Stimulated activated CD4-positive, alpha-beta T cell treated with anti-CD3 and anti-CD28 coated beads, Interleukin-1b, Interleukin-23, amount 100 ng/mL, for 48 hours (primary cell): ENCODE measurements at places on chromosomes 3 and 15.

DNA sequence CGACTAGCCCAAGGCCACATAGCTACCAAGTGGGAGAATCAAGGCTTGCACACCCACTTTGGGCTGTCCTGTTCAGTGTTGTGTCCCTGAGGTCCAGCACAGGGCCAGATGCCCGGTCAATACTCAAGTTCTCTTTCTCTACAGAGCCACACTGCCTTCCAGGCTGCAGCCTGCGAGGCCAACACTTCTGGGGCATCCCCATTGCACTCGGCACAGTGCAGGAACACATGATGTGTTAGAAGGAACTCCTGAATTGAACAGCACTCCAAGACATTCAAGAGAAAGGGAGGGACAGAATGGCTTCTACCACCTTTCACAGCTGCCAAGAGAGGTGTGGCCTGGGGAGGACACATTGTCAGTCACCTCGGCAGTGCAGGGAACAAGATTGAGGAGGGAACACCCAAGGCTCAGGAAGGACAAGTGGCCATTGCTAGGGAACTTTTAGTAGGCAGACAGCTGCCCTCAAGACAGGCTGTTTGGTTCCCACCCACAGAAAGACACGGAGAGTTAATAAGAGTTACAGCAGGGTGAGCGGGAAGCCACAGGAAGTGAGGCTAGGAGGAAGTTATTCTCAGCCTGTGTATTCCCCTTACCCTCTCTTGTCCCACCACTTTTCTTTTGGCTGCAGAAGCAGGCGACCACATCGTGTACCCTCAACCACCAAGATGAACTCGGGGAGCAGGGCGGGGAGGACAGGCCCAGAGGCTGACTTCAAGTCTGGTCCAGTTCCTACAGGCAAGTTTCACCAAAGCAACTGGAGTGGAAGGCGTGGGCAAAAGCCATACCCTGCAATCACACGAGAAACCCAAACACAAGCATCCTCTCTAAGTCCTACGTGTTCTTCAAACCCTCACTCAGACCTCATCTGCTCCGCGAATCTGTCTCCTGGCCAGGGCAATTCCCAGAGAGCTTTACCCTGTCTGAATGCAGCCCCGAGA, 69.4 kb downstream of the SRGAP3 start:
- DNase-seq, result peak; percentile 4

GRCh38 chr3:161263057-161263456, 41.9 kb downstream of the NMD3 start:
- no peak for DNase-seq

DNA sequence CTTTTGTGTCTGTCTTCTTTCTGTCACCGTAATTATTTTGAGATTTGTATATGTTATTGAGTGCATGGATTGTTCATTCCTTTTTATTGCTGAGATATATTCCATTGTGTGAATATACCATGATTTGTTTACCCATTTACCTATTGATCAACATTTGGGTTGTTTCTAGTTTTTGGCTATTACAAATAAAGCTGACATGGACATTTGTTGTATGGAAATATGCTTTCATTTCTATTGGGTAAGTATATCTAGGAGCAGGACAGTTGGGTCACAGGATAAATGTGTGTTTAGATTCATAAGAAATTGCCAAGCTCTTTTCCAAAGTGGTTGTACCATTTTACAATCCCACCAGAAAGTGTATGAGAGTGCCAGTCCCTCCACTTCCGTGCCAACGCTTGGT, 51.2 kb downstream of the PFN2 start:
- DNase-seq, result no peak

DNA sequence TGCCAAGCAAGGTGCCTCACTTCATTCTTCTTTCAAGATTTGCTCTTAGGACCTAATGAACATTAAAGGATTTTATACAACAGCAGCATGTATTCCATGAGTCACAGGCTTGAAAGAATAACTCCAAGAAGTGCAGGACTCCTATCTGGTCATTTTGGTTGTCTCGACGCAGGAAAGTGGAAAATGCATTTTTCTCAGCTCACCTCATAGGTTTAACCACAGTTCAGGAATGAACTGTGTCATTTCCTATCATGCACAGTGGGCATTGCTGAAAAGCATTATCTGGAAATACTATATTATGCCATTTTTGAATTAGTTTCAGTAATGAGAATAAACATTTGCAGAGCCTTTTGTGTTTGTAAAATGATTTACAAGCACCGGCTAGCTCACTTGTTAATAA, 98.7 kb upstream of the BFSP2 start:
- no peak for DNase-seq

- no peak for DNase-seq
Measured at GRCh38 chr3:44555723-44556122, 730 bp downstream of the ZKSCAN7 start.

DNA sequence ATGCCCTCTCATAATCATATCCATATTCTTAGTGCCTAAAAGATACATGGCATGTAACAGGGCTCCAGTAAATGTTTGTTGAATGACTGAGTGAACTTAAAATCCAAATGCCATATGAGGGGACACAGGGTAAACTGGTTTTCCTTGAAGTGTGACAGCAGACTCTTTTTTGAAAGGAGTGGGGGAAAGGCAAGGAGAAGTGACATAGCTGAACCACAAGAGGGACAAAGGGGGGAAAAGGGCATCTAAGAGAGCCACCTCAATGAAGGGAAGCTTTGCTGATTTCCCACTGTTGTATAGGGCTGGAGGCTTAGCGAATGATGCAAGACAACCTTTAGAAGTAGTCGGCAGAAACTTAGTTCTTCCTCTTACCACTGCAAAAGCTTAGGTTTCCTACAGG, 9.1 kb downstream of the TRIM42 start:
- no peak for DNase-seq

- peak; percentile 85 for DNase-seq
Measured at GRCh38 chr3:46078712-46079400, 51.6 kb upstream of the XCR1 start.
